ENCODE measurements at places on chromosomes 2 and 18. TPM values are rescaled to one million over a fixed set of nuclear protein-coding genes. Genes with fewer than 3 reads are reported as not detected.

DNA sequence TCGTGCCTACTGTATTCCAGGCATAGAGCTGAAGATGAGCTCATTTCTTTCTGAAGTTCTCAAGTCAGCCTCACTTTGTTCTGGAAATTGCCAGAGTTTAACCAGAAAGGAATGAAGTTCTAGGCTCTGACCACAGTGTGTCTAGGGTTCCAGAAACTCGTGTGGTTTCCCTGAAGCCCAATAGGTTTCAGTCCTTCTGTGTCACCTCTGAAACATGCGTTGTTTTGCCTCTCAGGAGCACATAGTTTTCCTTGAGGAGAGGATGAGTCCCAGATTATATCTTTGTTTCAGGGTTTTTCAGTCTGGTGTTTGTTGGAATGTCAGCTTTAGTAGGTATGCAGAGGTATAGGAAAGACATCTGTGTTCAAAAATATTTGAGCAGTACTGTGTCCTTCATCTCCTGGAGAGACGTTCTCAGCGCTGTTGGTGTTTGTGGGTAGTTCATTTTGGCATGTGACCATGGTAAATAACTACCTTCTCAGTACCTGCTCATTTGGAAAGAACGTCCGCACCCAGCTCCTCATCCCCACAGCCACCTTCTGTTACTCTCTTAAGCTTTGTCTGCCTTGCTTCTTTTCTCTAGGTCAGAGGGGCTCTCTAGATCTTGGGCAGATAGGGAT, 56.6 kb downstream of the RALBP1 start:
- no peak for DNase-seq

DNA sequence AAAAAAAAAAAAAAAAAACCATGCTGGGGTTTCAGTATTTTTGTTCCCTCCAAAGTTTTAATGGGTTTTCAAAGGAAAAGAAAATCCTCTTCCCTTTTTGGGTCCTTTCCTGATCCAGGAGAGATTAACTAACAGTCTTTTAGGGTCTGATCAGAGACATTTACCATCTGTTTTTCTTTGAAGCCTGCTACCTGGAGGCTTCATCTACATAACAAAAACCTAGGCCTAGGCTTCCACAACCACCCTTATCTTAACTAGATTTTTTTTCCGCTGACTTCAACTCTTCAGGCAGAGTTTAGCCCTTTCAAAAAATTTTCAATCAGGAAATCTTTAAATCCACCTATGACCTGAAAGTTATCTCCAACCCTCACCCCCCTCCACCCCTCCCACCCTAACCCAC, 154.7 kb downstream of the MBD2 start:
- no peak for DNase-seq

- no peak for DNase-seq
Observed at GRCh38 chr2:58911877-58912276, 670.8 kb upstream of the FANCL start.

GRCh38 chr18:48263192-48263853, 145.9 kb downstream of the ZBTB7C start:
- DNase-seq: no peak

Gene DNAJC5G
- total RNA-seq: 0.71 TPM

- no peak for DNase-seq
Observed at GRCh38 chr18:12028674-12029073, 47.4 kb downstream of the IMPA2 start.

DNA sequence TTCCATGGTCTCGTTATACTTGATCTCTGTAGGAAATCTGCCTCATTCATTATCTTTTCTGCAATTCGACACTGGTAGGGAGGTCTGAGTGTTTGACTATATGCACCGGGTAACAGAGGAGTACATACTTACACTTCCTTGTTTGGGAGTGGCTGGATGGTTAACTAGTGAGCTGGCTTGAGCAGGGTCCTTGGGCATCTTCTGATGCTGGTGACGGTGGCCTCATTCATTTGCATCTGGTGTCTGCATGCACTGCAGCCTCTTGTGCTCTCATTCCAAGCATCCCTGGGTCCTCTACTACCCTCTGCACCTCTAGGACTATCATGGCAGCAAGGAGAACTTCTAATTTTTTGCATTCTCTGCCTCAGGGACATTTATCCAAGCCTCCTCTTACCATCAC, 100.0 kb upstream of the TCF4 start:
- DNase-seq: no peak

Gene GAREM1
- 12.7 TPM for total RNA-seq

Gene IL1RL2
- 0.15 TPM for total RNA-seq

GRCh38 chr2:159913900-159914299, 115.9 kb upstream of the CD302 start:
- DNase-seq: no peak

- no peak for DNase-seq
Observed at GRCh38 chr18:69491576-69491975, 90.9 kb downstream of the DOK6 start.

Gene CD28
- 2.5 TPM for total RNA-seq

DNA sequence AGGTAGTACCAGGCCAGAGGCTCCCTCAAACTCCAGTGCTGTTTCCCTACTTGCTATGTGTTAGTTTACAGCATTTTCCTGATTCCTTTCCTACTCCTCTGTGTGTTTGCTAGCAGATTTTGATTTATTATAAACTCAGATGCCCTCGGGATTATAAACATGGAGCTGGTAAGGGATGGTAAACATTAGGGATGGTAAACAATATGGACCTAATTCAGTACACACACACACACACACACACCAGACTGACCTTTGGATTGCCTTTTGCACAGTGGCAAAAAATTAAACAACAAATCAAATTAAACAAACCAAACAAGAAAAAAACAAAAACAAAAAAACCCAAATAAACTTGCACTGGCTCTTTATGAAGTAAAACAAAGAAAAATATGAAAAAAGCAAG, 55.4 kb upstream of the ACVR1 start:
- no peak for DNase-seq

- DNase-seq: no peak
Observed at GRCh38 chr18:36821681-36822080, 7.1 kb downstream of the TPGS2 start.

Gene CRYGC
- not detected for total RNA-seq

GRCh38 chr2:72011370-72011689, 136.3 kb downstream of the CYP26B1 start:
- DNase-seq: no peak

DNA sequence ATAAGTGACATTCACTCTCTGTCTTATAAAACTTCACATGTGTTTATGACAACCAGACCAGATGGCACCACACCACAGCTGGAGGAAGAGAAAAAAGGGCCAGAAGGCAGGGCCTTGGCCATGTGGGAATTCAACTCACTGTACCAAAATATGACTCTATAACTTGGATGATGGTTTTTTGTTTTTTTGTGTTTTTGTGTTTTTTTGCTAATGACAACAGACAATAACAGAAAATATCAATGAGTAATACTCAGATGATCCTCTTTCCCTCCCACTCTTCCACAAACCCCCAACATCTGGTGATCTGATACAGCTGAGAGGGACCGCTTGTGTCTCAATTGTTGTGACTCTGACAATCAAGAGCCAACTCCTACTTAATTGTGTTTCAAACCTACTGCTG, 12.4 kb downstream of the NMI start:
- DNase-seq: no peak

GRCh38 chr2:102112692-102113665, 29.6 kb upstream of the IL1R1 start:
- no peak for DNase-seq

Gene GCG
- total RNA-seq: not detected

Gene ABCG5
- not detected for total RNA-seq

DNA sequence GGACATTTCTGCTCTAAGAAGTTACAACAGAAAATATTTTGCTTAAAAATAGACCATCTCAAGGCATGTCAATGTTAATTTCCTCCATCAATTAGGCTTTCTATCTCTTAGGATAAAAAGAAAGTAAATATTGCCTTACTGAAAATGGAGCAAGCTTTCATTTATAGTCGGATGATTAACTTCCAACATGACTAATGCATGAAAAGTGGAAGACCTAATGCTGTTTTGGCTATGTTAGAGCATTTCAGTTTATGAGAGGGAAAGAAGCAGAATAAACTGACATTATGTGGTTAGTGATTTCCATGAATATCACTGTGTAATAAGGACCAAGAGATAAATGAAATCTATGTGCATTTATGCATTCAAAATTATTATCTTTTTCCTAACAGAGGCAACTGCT, 475.2 kb upstream of the UBE2E3 start:
- DNase-seq: no peak

- DNase-seq: no peak
Observed at GRCh38 chr2:204170411-204170810, 233.8 kb downstream of the ICOS start.

DNA sequence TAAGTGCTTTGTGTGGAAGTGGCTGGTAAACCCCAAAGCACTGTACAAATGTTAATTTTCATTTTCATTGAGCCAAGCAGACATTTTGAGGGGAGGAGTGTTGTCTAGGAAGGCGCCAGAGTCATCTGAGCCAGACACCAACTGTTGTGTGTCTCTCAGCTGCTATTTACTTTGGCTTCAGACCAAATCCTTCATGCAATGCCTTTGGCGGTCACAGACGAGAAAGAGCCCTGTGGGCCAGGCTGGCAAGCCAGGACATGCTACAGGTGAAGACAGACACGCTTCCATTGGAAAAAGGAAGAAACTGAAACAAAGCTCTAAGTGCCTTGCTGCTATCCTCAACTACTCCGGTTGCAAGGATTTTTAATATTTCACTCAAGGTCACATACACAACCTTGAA, 115.4 kb upstream of the CDC42EP3 start:
- DNase-seq: no peak

GRCh38 chr2:98704499-98705332, 26.2 kb downstream of the MGAT4A start:
- DNase-seq: no peak

DNA sequence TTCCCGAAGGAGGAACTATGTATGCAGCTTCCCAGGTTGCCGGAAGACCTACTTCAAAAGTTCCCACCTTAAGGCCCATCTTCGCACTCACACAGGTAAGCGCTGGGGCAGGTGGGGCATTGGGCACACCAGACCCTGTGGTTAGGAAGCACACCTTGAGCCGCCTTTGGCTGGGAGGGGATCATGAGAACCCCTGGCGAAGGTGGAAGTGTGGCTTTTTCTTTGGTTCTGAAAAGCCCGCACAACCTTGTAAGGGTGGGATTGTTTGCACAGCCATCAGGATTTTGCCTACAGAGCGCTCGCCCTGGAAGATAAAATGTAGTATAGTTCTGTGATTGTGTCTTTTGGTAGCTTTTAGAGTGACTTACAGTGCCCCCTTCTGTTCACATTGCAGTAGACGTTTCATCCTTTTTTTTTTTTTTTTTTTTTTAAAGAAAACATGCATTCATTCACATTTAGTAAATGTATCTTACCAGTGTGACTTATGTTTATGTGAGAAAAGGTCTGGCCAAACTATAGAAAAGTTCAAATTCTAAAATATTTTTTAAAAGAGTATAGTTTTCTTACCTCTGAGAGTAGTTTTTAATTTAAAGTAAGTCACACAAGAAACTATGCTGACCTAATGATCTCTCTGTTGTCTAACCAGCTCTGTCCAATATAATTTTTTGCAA, 5.3 kb downstream of the KLF11 start:
- DNase-seq: no peak

Gene HOXD9
- 0.27 TPM for total RNA-seq

Gene INO80B
- 22.1 TPM for total RNA-seq

Gene OR6B2
- total RNA-seq: not detected

DNA sequence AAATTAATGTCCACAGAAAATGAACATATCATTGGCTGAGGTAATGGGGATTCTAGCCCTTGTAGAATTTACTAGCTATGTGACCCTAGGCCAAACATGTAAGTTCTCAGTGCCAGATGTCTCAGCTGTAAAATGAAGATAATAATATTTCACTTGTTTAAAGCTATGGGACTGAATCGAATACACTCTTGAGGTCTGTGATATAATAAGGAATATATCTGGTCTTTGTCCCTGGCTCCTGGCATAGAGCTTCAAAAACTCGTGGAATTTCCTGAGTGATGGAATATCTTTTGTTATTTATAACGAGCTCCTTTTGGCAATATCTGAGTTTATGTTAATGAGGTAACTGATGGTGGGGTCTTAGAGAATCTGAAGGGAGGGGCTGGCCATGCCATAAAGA, 201.4 kb upstream of the CYP26B1 start:
- DNase-seq: no peak

Gene DSG1
- 3.6 TPM for total RNA-seq

- no peak for DNase-seq
Observed at GRCh38 chr2:36459725-36460137, 104.2 kb downstream of the CRIM1 start.

- no peak for DNase-seq
Observed at GRCh38 chr2:120369250-120369649, 23.3 kb downstream of the INHBB start.

DNA sequence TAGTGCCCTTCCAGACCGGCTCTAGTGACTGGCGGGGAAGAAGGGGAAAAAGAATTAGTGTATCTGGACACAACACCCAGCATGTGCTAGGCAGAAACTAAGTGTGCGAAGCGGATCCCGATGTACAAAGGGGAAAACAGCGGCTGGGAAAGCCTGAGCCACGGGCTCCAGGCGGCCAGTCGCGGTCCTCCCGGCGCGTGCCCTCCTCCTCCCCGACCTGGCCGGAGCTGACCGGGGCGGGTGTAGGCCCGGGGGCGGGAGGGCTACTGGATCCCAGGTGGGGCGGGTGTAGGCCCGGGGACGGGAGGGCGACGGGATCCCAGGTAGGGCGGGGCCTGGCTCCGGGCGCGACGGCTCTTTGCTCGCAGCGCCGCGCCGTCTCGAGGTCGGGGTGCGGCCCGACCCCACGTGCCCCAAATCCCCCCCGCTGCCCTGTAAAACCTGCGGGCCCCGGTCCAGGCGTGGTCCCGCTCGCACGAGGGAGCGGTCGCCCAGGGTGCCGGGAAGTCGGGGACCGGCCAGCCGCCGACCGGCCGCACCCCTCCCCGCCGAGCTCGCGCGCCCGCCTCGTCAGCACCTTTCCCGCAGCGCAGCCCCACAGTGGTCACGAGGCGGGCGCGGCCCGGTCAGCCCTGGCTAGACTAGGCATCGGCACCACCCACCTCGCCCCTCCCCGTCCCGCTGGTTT, 48.8 kb downstream of the C2orf42 start:
- no peak for DNase-seq

GRCh38 chr2:226661789-226662545, 137.7 kb downstream of the IRS1 start:
- DNase-seq: peak; percentile 56

Gene HOXD10
- total RNA-seq: not detected

- no peak for DNase-seq
Observed at GRCh38 chr2:96636551-96637171, 1.5 kb downstream of the KANSL3 start.

Gene ACMSD
- not detected for total RNA-seq

Gene GPR55
- total RNA-seq: 0.08 TPM

Data from left cardiac atrium (tissue), 4 donors.